ENCODE measurements at places on chromosomes 2 and 18. TPM values are rescaled to one million over a fixed set of nuclear protein-coding genes. Genes with fewer than 3 reads are reported as not detected.

The IL37 gene
- not detected for total RNA-seq

DNA sequence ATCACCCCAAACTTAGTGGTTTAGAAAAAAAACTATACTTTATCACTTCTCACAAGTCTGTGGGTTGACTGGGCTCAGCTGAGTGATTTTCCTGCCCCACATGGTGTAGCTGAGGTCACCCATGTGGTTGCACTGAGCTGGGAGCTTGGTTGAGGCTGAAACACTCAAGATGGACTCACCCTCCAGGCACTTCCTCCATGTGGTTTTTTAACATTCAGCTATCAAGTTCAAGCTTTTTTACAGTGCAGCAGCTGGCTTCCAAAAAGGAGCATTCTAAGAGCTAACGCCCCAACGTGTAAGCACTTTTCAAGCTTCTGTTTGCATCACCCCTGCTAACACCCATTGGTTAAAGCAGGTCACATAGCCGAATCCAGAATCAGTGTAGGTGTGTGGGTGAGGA is 105.9 kb upstream of the CREB1 start:
- peak; percentile 100 for ATAC-seq

DNA sequence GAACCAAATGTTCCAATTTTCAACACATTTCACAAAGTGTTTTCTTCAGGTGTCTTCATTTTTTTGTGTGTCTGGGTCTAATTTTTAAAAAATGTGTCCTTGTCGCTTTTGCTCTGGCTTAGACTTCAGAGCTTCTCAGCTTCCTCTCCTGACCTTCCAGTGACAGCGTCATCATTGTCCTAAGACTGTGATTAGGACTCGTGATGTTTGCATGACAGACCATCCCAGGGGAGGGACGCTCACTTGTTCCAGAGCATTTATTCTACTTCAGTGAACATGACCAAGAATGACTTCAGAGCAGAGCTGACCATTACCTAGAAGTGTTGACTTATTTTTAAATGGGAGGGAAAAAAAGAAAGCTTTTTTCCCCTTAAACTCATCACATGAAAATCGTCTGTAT is 591.9 kb downstream of the IRS1 start:
- ATAC-seq = no peak

- no peak for ATAC-seq
Measured at GRCh38 chr18:62183578-62184195, 3.2 kb downstream of the PIGN start.

The RNPEPL1 gene
- total RNA-seq = 52.7 TPM

Measured in activated T-helper 17 cell treated with anti-CD3 and anti-CD28 coated beads, Interleukin-2, amount 50 U/mL, for 72 hours (primary cell).